Metanephros (tissue), 2 donors: ENCODE measurements at places on chromosomes 1 and 21. TPM values are rescaled to one million over a fixed set of nuclear protein-coding genes. Genes with fewer than 3 reads are reported as not detected.

The MPZ gene
- 8.2 TPM for total RNA-seq

The PHLDA3 gene
- 19.7 TPM for total RNA-seq

The GON4L gene
- 48.2 TPM for total RNA-seq

The KCNH1 gene
- 0.47 TPM for total RNA-seq

The LCE1F gene
- total RNA-seq, result not detected

The C1QTNF12 gene
- total RNA-seq, result 5.3 TPM

The PTAFR gene
- 4.8 TPM for total RNA-seq

The FCRL5 gene
- total RNA-seq, result 0.23 TPM

The LHX8 gene
- not detected for total RNA-seq

The F3 gene
- total RNA-seq, result 35.3 TPM

The VANGL2 gene
- 15.5 TPM for total RNA-seq

The NUDC gene
- 32.5 TPM for total RNA-seq

The PEAR1 gene
- total RNA-seq, result 33.2 TPM
